ENCODE measurements at places on chromosomes 16 and 17.
A peak's percentile ranks its signal among the peaks of the same experiment; 100 is the strongest.

GRCh38 chr16:57815987-57816745, 13.9 kb upstream of the KIFC3 start:
- DNase-seq = no peak

GRCh38 chr17:57895382-57896060, 45.7 kb upstream of the MRPS23 start:
- no peak for DNase-seq

GRCh38 chr17:76640550-76641380, 2.8 kb downstream of the ST6GALNAC1 start:
- no peak for DNase-seq

DNA sequence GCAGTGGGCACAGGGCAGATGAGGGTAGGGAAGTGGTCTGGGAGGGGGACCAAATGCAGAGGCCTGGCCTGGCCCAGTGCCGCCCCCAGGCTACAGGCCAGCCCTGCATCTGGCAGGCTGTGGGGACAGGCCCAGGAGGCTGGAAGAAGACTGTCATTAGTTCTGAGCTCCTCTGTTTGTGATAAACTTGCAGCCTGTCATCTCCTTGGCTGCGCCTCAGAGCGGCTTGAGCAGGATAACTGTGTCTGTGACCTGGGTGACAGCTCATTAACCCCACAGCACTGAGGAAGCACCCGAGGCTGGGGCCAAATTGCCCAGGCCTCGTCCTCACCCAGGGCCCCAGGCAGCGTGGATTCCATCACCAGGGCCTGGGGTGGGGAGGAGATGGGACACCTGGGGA, 23.9 kb downstream of the ABCC3 start:
- DNase-seq = no peak

DNA sequence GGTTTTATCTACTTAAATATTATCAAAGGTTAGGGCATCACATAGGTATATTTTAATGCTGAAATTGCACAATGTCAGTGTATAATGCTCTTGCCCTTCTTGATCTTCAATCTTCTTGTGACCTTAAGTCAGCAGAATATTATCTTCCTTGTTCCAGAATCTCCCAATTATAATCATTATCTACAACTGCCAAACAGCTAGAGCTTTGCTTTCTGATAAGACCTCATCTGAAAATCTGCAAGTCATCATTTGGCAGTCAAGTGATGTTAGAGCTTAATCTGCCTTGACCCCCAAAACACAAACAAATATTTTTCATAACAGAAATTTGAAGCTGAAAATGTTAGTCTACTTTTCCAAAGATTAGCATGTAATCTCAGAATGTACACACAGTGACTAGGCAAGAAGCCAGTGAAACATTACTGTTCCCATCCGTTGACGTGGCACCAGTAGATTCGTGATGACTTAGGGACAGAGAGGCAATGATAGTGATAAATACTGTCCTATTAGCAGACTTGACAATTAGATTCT, 19.8 kb downstream of the REXO5 start:
- peak; percentile 32 for DNase-seq

GRCh38 chr17:7435676-7436555, 681 bp downstream of the TMEM102 start:
- peak; percentile 38 for DNase-seq

GRCh38 chr17:3513305-3514035, 37.7 kb downstream of the ASPA start:
- no peak for DNase-seq

DNA sequence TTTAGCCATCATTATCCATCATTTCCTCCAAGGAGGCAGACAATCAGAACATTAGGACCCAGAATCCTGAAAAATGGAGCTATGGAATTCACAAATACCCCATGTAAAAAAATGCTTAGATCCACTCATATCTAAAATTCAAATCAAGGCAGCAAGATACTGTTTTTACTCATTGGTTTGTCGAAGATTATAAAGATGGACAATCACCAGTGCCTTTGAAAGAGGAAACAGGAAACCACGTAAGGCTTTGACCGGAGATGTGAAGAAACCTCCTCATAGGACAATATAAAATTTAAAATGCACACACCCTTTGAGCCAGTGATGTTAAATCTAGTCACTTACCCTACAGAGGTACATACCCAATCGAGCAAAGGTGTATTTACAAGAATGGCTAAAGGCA, 130.0 kb downstream of the XYLT1 start:
- no peak for DNase-seq

DNA sequence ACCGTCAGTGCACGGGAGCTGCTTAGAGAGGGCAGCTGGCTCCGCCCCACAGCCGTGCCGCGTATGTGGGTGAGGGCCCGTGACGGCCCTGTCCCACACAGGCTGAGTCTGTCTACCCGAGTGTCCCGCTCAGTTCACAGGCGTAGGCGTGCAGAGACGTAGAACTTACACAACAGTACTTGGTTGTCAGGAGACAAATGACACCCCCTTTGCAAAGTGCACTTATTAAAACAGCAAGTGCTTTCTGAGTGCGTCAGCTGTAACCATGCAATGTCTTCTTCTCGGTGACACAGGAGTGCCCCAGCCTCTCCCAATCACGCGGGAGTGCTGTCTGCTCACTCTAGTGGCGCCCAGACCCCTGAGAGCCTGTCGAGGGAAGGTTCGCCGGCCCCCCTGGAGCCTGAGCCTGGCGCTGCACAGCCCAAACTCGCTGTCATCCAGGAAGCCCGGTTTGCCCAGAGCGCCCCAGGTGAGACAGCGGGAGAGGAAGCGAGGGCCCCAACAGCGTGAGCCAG, 64.2 kb downstream of the FOXK2 start:
- no peak for DNase-seq

- peak; percentile 11 for DNase-seq
These were observed 66.0 kb downstream of the CDK12 start for GRCh38 chr17:39527220-39527813.

- DNase-seq = no peak
These were observed 5.9 kb upstream of the DNASE1L2 start for GRCh38 chr16:2230376-2230775.

DNA sequence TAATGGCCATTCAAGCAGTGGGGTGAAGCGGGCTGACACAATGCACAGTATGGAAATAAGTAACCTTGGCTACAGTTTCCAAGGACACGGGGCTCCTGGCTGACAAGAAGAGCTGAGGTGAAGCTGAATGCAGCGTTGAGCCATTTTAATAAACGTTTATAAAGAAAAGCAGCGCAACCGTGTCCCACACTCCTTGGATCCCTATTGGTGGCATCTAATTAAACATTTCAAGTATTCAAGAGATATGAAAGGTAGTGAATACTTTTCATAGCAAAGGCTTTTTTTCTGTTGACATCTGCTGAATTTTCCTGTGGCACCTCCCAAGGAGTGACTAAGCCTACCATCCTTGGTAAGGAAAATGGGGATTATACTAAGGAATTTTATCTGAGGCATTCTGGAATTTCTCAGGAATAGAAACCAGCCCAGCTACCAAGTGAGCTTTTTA, 26.5 kb downstream of the DUSP14 start:
- no peak for DNase-seq
